AML-193 (cell line): ENCODE measurements at places on chromosomes 16 and 17.

DNA sequence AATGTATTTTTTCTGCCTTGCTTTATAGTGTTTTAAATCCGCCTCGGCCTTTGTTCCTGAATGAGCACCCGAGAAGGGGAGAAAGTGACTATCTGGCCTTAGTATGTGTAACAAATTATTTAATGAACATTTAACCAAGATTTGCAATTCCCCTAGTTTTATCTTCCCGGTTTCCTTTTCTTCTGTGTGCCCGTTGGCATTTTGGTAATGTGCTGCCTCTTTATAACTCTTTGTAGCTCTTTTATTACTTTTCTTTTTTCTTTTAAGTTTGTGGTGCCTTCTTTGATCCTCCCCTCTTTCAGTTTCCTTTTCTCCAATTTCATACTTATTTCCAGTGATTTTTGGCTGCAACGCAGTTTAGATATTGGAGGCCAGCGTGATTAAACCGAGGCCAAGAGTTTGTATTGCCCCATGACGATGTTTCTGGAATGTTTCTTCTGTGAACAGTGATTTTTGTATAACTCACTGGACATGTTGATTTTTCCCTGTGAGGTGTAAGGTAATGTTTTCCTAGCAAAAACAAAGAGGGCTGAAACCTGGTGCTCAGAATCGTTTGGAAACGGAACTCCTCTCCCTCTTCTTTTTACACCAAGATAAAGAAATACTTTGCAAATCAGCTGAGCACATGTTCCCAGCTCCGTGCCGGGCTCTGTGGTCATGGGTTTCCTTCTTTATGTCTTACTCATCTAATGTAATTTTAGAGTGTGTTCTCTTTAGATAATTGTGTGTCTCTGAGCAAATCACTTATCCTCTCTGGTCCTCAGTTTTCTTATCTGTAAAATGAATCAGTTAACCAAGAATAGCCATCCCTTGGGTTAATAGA is 344.3 kb downstream of the WWOX start:
- DNase-seq: no peak

- DNase-seq: no peak
These were observed 6.1 kb downstream of the SGSM2 start for GRCh38 chr17:2343421-2343820.

DNA sequence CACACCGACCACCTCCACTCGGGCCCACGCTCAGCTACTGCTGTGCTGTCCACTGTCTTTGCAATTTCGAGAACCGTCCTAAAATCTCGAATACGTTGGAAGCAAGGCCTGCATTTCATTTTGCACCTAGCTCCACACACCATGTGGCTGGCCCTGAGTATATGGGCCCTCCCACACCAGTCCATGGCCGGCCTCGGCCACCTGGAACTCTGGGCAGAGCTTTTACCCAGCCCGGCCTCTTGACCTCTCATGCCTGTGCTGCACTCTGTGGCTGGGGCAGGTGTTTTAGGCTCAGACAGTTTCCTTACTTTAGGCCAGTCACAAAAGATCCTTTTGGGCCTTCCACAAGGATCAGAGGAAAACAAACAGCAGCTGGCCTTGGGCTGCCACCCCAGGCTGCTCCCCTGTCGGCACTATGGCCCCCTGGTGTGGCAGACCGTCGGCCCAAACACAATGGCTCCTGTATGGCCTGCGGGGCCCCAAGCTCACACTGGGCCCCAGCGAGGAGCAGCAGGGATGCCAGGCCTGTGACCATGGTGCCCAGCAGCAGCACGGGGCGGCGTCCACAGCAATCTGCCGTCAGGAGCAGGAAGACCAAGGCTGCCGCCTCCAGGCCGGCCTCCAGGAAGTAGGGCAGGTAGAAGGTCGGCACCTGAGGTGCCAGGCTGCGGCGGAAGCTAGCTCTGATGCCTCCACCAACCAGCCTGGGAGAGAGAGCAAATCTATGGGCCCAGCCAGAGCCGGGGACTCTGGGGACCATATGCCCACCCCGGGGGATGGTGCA is 2.5 kb downstream of the SLC22A31 start:
- DNase-seq: no peak

GRCh38 chr16:31874366-31875111 is 932 bp downstream of the ZNF267 start:
- DNase-seq: peak; percentile 57

DNA sequence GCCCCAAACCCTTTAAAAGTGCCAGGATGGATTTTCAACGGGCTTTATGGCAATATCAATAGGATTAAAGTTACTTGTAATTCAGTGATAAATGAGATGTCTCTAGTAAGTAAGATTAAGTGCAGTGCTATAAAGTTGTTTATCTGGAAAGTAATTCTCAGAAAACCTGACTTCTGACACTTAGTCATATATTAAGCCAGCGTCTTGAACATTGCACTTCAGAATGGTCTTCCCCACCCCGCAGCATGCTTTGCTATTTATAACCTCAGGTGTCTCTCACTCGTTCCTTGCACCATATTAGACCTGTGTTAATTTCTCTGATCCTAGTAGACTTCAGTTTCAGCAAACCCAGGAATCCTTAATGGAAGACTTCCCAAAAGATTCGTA is 2.1 kb upstream of the MAF start:
- no peak for DNase-seq

GRCh38 chr17:54950116-54950515 is 18.3 kb downstream of the COX11 start:
- DNase-seq: no peak

DNA sequence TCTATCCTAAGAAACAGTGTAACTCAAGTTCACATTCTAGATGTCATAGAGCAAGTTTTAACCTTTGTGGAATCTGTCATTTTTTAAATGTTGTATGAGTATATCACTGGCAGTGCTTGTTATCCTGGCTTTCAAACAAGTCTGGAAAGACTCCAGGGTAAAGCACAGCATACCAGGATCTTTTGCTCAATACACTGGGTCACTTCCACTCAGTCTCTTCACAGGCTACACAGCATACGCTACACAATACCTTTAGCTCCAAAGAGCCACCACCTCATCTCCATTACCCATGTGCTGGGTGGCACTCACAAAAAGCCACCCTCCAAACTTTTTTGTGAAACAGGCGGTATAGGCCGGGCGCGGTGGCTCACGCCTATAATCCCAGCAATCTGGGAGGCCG is 69.5 kb downstream of the PARN start:
- DNase-seq: no peak

GRCh38 chr16:49854188-49854795 is 1.6 kb downstream of the ZNF423 start:
- no peak for DNase-seq
